ENCODE measurements at places on chromosomes 11 and 22.

DNA sequence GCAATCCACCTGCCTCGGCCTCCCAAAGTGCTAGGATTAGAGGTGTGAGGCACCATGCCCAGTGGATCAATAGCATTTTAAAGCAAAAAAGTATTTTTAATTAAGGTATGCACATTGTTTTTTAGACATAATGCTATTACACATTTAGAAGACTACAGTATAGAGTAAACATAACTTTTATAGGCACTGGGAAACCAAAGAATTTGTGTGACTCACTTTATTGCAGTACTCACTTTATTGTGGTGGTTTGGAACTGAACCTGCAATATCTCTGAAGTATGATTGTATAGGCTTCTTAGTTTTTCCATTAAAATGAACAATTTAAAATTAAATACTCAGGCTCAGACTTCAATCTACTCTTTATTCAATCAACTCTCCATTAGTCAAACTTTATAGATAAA, 17.5 kb upstream of the CD3E start:
- no peaks in the 10 kb centered on the region for H3K36me3 ChIP-seq
- H3K4me1 ChIP-seq: no peaks in the 10 kb centered on the region
- no peak overlapping the region for H3K27ac ChIP-seq
- DNase-seq: no peak

- H3K36me3 ChIP-seq: no peaks in the 10 kb centered on the region
- no peak overlapping the region for H3K27ac ChIP-seq
- no peak for DNase-seq
- H3K27me3 ChIP-seq: peaks cover 1% of the 10 kb centered on the region
Measured at GRCh38 chr22:20641919-20642579, 131.9 kb upstream of the SERPIND1 start.

DNA sequence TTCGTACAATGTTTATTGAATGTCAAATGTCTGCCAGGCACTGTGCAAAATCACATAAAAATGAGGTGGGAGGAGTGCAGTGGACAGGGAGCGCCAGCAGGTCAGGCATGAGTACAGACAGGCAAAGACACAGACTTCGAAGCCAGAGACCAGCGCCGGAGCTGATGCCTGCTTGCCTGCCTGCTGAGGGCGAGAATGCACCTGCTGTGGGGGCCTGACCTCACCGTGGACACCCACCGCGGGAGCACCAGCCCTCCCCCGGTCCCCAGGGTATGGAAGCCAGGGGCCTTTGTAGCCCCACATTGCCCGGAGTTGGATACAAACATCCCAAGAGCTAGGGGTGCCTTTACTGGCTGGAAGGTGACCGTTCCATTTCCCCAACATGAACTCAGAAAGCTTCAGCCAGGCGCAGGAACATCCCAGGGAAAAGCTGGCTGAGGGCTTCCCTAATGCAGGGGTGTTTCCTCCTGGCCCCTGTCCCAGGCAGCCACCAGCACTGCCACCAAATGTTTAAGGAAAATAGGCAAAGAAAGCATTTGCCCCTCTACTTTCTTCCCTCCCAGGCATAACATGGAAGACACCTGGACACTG, 17.9 kb downstream of the IFITM10 start:
- no peak overlapping the region for H3K4me3 ChIP-seq
- DNase-seq: peak; percentile 69
- H3K4me1 ChIP-seq: no peaks in the 10 kb centered on the region
- H3K27ac ChIP-seq: no peak overlapping the region

DNA sequence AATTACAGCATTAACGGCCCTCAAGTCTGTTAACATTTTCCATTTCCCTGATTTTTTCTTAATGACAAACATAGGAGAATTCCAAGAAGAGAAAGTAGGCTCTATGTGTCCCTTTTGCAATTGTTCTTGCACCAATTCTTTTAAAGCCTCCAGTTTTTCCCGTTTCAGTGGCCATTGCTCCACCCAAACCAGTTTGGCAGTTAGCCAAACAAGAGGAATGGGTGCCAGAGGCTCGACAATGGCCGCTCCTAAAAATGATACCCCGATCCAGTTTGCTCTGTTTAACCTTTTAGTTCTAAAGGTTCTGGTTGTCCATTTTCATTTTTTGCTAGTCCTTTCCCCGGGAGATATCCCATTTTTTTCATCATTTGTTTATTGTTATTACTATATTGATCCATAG, 6.7 kb upstream of the DNAJB13 start:
- DNase-seq: no peak
- no peak overlapping the region for H3K27ac ChIP-seq
- H3K4me1 ChIP-seq: no peaks in the 10 kb centered on the region
- H3K4me3 ChIP-seq: no peak overlapping the region

- H3K27ac ChIP-seq: peak overlapping the region; percentile 34
- H3K36me3 ChIP-seq: no peaks in the 10 kb centered on the region
- H3K27me3 ChIP-seq: no peaks in the 10 kb centered on the region
- DNase-seq: no peak
- no peak overlapping the region for H3K4me3 ChIP-seq
Measured at GRCh38 chr11:7606496-7606895, 66.8 kb downstream of the CYB5R2 start.

- H3K27me3 ChIP-seq: no peaks in the 10 kb centered on the region
- no peaks in the 10 kb centered on the region for H3K36me3 ChIP-seq
- H3K4me1 ChIP-seq: no peaks in the 10 kb centered on the region
Measured at GRCh38 chr11:79110321-79110720, 330.5 kb downstream of the TENM4 start.

DNA sequence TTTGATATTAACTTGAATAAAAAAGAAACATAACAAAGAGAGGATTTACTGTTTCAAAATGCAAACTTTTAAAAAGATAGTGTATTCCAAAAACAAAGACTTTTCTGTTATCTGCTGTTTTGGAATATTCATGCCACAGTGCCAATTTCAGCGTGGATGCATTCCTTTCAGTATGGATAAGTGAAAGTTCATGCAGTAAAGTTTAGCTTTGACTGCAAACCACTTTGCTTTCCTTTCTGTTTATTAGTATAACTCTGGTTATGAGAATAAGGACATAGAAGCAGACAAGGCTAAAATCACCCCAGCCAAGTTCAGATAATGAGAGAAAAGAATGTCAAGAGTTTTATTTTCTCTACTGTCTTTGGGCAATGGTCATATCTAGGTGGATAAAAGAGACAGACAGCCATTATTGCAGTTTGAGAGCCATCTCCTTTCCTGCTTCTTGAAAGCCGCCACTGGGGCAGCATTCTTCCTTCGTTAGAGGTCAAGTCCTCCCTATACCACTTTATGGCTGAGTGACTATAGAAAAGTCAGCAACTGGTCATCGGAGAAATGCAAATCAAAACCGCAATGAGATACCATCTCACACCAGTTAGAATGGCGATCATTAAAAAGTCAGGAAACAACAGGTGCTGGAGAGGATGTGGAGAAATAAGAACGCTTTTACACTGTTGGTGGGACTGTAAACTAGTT, 82.4 kb upstream of the BLID start:
- H3K4me1 ChIP-seq: peaks cover 9% of the 10 kb centered on the region
- DNase-seq: no peak
- H3K36me3 ChIP-seq: no peaks in the 10 kb centered on the region

DNA sequence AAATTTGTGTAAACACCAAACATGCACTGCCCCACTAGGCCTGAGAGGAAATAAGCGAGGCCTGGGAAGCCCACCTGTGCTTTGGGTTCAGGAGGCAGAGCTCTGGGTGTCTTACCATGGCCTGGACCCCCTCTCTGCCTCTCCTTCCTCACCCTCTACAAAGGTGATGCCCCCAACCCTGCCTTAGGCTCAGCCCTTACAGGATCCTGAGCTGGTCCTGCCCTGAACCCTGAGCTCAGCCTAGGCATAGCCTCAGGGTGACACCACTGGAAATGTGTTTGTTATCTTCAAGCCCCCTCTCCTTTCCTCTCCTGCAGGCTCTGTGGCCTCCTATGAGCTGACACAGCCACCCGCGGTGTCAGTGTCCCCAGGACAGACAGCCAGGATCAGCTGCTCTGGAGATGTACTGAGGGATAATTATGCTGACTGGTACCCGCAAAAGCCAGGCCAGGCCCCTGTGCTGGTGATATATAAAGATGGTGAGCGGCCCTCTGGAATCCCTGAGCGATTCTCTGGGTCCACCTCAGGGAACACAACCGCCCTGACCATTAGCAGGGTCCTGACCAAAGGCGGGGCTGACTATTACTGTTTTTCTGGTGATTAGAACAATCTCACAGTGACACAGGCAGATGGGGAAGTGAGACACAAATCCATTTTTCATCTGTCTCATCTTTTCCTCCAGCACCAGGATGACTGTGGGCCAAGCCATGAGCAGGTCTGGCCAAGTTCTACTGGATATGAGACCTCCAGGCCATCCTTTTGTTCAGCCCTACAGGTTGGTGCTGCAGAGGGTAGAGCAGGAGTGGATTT, 117.8 kb downstream of the GGTLC2 start:
- DNase-seq: no peak
- peaks cover 3% of the 10 kb centered on the region for H3K27me3 ChIP-seq
- H3K27ac ChIP-seq: no peak overlapping the region
- H3K4me1 ChIP-seq: no peaks in the 10 kb centered on the region

GRCh38 chr11:116710001-116710674, 62.6 kb downstream of the BUD13 start:
- DNase-seq: no peak
- no peak overlapping the region for H3K27ac ChIP-seq
- H3K4me1 ChIP-seq: no peaks in the 10 kb centered on the region
- H3K36me3 ChIP-seq: no peaks in the 10 kb centered on the region

DNA sequence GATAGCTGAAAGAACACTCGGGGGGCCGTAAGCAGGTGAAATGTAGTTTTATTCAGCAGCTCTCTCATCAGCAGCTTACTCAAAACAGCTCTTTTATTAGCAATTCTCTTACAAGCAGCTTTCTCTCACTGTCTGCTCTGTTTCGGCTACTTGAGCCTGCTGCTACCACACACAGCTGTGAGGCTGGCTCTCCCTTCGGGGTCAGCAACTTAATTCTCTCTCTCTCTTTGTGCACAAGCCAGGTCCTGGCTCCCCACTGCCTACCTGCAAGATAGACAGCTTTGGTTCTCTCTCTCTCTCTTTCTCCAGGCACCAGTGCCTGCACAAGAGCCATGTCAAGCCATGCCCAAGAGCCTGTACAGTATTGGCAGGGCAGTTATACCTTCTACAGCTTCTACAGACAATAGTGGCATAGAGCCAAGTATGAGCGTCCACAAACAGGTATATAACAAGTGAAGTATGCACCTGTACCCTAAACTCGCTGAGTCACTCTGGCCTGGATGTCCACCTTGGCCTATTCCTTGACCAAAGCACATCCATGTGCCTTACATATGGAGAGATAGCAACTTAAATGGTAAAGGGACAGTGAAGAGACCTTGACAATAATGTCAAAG, 110.8 kb downstream of the MTNR1B start:
- no peaks in the 10 kb centered on the region for H3K4me1 ChIP-seq
- H3K27ac ChIP-seq: no peak overlapping the region
- no peaks in the 10 kb centered on the region for H3K36me3 ChIP-seq
- no peaks in the 10 kb centered on the region for H3K27me3 ChIP-seq

DNA sequence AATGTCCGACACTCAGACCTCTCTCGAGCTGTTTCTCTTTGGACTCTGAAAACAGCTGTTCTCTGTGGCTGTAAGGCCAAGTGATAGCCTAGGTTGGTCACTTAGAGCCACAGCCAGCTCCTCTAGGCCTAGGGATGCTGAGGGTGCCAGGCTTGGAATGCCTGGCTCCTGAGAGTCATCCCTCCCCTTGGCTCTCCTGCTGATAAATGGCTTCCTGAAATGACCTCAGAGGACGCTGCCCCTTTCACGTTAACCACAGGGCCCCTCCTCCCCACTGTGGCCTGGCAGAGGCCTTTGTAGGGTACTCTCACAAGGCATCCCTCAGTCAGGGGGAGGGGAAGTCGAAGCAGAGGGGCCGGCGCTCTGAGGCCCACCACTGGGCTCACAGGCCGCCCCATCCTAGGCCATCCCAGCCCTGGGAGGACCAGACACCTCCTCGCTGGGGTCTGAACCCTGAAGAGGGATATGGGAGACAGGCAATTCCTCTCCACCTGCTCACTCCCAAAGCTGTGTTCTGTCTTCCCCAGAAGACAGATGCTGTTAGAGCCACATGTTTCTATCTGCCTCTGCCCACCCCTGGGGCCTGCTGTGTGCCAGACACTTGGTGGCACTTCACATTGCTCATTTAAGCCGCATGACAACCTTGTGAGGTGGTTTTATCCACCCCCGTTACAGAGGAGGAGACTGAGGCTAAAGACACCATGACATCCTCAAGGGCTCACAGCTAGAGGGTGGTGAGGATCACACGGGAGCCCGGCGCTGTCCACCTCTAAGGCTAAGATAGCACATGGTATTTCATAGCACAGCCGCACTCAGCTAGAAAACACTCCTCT, 50.9 kb downstream of the ARFGAP3 start:
- peak overlapping the region; percentile 87 for H3K27ac ChIP-seq
- H3K4me1 ChIP-seq: peaks cover 9% of the 10 kb centered on the region
- no peaks in the 10 kb centered on the region for H3K36me3 ChIP-seq
- no peak overlapping the region for H3K4me3 ChIP-seq
- DNase-seq: no peak

- peak overlapping the region; percentile 59 for H3K4me3 ChIP-seq
- H3K4me1 ChIP-seq: peaks cover 34% of the 10 kb centered on the region
- H3K36me3 ChIP-seq: no peaks in the 10 kb centered on the region
Measured at GRCh38 chr11:34358258-34358727, 483 bp upstream of the ABTB2 start.

GRCh38 chr11:96179905-96180304, 163.1 kb downstream of the MAML2 start:
- no peaks in the 10 kb centered on the region for H3K36me3 ChIP-seq
- no peaks in the 10 kb centered on the region for H3K4me1 ChIP-seq
- no peak overlapping the region for H3K27ac ChIP-seq
- no peak for DNase-seq

GRCh38 chr11:134659882-134660281, 247.8 kb upstream of the B3GAT1 start:
- no peak overlapping the region for H3K4me3 ChIP-seq
- DNase-seq: no peak
- no peaks in the 10 kb centered on the region for H3K4me1 ChIP-seq

DNA sequence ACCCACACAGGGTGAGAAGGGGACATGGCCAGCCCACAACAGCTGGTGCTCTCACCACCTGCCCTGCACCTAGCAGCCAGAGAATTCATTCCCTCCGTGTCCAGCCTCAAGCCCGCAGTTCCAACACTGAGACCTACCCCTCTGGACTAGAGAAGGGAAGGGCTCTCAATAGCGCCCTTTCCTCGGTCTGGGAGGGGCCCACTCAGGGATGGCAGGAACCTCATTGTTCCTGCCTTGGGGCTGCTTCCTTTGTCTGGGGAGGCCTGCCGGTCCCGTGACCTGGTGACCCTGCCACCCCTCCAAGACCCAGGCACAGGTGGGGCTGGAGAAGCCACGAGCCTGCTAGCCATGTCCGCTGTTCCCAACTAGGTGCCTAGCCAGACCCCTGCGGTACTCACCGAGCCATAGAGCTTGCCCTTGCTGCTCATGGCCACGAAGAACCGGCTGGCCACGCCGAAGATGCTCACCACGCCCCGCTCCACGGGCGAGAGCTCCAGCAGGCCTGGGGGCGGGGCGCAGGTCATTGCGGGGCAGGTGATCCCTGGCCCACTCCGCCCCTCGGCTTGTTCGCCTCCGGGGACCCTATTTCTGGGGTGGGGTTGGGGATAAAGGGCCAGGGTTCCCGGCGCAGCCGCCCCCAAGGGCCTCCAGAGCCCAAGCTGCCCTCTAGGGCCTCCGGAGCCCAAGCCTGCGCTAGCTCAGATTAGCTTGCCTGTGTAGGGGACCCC, 1.4 kb downstream of the FGF4 start:
- no peaks in the 10 kb centered on the region for H3K4me1 ChIP-seq
- no peaks in the 10 kb centered on the region for H3K36me3 ChIP-seq
- H3K4me3 ChIP-seq: no peak overlapping the region
- H3K27me3 ChIP-seq: peaks cover 56% of the 10 kb centered on the region
- DNase-seq: no peak

Data from left lung (tissue), 14 donors.